ENCODE measurements at places on chromosomes 4 and X. TPM values are rescaled to one million over a fixed set of nuclear protein-coding genes. Genes with fewer than 3 reads are reported as not detected.

DNA sequence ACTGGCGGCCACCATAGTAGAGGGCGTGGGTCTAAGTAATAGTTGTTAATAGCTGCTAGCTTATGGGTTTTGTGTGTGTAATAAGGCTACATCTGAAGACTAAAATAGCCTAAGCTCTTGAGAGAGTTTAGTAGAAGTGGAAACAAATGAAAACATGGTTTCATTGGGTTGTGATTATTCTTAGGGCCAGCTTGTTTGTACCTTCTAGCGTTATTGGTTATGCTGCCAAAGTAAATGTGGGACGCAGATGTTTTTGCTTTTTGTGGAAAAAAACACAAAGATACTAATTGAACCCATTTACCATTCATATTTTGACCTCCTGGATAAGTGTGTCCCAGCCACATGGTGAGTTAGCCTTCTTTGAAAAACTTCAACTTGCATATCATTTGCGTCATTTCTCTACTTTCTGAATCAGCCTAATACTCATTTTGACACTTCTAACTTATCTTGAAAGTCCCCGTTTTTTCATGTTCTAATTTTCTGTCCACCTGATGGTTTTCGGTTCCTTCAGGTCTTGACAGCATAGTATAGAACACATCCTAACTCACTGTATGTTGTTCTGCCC lies 305.3 kb downstream of the FRMPD4 start:
- no peak overlapping the region for H3K27ac ChIP-seq
- no peak for DNase-seq
- no peaks in the 10 kb centered on the region for H3K36me3 ChIP-seq
- no peaks in the 10 kb centered on the region for H3K4me1 ChIP-seq
- no peaks in the 10 kb centered on the region for H3K27me3 ChIP-seq

GRCh38 chr4:15598644-15599043 lies 56.5 kb downstream of the FBXL5 start:
- H3K27me3 ChIP-seq: no peaks in the 10 kb centered on the region
- DNase-seq: no peak
- no peaks in the 10 kb centered on the region for H3K4me1 ChIP-seq
- H3K4me3 ChIP-seq: no peak overlapping the region
- H3K36me3 ChIP-seq: no peaks in the 10 kb centered on the region

DNA sequence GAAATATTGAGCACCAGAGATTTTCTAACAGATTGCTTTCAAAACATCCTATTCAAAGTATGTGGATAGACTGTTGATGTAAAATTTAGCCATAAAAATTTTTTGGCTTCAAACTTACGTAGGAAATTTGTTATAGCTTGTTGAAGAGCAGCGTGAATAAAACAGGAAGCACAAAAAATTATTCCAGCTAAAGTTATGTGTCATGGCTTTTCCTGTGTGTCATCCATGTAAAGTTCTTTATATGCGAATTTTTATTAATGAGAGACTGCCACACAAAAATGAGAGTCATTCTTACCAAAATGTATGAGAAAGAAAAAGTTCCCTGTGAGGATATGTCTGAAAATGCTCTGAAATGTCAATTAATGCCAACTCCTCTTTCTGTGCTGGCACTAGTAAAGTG lies 19.5 kb downstream of the EPGN start:
- no peak for DNase-seq
- no peaks in the 10 kb centered on the region for H3K4me1 ChIP-seq
- no peak overlapping the region for H3K4me3 ChIP-seq
- H3K36me3 ChIP-seq: no peaks in the 10 kb centered on the region

- H3K36me3 ChIP-seq: no peaks in the 10 kb centered on the region
- DNase-seq: no peak
- H3K27me3 ChIP-seq: no peaks in the 10 kb centered on the region
- no peaks in the 10 kb centered on the region for H3K4me1 ChIP-seq
Measured at GRCh38 chrX:679291-679979, 48.8 kb downstream of the SHOX start.

GRCh38 chr4:142551517-142552305 lies 294.4 kb downstream of the INPP4B start:
- peaks cover 2% of the 10 kb centered on the region for H3K27me3 ChIP-seq
- no peak overlapping the region for H3K4me3 ChIP-seq
- no peaks in the 10 kb centered on the region for H3K4me1 ChIP-seq
- DNase-seq: no peak
- H3K36me3 ChIP-seq: no peaks in the 10 kb centered on the region

DNA sequence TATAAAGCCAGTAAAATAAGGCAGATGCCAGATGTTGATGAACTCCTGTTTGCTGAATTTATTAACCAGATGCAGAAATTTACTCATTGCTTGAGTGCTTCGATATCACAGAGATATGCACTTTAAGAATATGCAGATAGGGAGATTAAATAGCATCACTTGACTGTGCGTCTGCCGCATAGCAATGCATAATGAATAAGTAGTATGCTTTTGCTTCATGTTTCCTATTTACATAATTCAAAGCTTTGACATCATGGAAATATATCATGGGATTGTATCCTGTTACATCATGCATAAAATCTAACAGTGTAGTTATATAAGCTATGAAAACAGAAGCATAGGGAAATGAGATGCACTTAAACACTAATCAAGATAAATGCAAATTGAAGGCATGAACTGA lies 45.9 kb downstream of the VEGFC start:
- no peak overlapping the region for H3K4me3 ChIP-seq
- no peaks in the 10 kb centered on the region for H3K27me3 ChIP-seq
- H3K36me3 ChIP-seq: no peaks in the 10 kb centered on the region
- H3K4me1 ChIP-seq: no peaks in the 10 kb centered on the region
- H3K27ac ChIP-seq: no peak overlapping the region

GRCh38 chrX:3940000-3940610 lies 226.7 kb upstream of the PRKX start:
- no peak overlapping the region for H3K4me3 ChIP-seq
- no peaks in the 10 kb centered on the region for H3K27me3 ChIP-seq
- no peak overlapping the region for H3K27ac ChIP-seq
- DNase-seq: no peak
- H3K36me3 ChIP-seq: no peaks in the 10 kb centered on the region

The FAM47A gene
- not detected for total RNA-seq

DNA sequence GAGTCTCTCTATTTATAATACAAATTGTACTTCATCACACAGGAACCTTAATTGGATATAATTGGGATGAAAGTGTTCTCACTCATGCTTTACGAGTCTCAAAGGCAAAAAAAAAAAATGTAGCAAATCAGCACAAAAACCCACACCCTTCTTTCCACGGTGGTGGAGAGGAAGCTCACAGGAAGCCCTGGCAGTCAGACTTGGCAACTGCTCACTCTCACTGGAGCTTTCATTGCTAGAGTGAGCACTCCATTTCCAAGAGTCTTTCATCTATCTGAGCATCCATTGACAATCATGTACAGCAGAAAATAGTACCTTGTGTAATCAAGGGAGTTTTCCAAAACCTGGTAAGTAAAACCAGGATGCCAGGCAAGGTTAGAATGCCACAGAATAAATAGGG lies 2159.4 kb upstream of the AGA start:
- H3K4me1 ChIP-seq: no peaks in the 10 kb centered on the region
- no peaks in the 10 kb centered on the region for H3K36me3 ChIP-seq
- no peak overlapping the region for H3K27ac ChIP-seq
- no peaks in the 10 kb centered on the region for H3K27me3 ChIP-seq
- no peak overlapping the region for H3K4me3 ChIP-seq

DNA sequence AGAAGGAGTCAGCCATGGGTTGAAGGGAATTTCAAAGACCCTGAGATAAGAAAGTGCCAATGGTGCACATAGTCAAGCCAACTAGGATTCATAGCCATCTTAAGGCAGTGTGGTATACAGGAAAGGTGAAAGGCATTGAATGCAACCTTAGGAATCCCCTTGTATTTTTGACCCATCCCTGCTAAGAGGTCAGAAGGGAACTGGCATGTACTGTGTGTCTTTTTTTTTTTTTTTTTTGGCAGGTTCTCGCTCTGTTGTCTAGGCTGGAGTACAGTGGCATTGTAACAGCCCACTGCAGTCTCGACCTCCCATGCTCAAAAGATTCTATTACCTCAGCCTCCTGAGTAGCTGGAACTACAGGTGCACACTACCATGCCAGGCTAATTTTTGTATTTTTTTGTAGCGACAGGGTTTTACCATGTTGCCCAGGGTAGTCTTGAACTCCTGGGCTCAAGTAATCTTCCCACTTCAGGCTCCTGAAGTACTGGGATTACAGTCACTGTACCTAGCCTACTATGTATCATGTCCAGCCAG lies 40.8 kb downstream of the VSIG4 start:
- no peak for DNase-seq
- H3K36me3 ChIP-seq: no peaks in the 10 kb centered on the region
- no peaks in the 10 kb centered on the region for H3K4me1 ChIP-seq
- no peaks in the 10 kb centered on the region for H3K27me3 ChIP-seq
- H3K4me3 ChIP-seq: no peak overlapping the region

GRCh38 chr4:172815499-172816164 lies 353.0 kb upstream of the GALNT7 start:
- H3K4me1 ChIP-seq: no peaks in the 10 kb centered on the region
- H3K27ac ChIP-seq: no peak overlapping the region
- DNase-seq: no peak

The NPY5R gene
- total RNA-seq: 0.69 TPM

The TRIML2 gene
- total RNA-seq: not detected
